SJSA1 (cell line): ENCODE measurements at places on chromosomes 2 and 18. TPM values are rescaled to one million over a fixed set of nuclear protein-coding genes. Genes with fewer than 3 reads are reported as not detected.
A peak's percentile ranks its signal among the peaks of the same experiment; 100 is the strongest.

- peaks cover 6% of the 10 kb centered on the region for H3K4me1 ChIP-seq
- no peaks in the 10 kb centered on the region for H3K27me3 ChIP-seq
- no peak overlapping the region for H3K4me3 ChIP-seq
- H3K27ac ChIP-seq = no peak overlapping the region
- DNase-seq = no peak
Measured at GRCh38 chr2:69815717-69816116, 13.7 kb upstream of the GMCL1 start.

DNA sequence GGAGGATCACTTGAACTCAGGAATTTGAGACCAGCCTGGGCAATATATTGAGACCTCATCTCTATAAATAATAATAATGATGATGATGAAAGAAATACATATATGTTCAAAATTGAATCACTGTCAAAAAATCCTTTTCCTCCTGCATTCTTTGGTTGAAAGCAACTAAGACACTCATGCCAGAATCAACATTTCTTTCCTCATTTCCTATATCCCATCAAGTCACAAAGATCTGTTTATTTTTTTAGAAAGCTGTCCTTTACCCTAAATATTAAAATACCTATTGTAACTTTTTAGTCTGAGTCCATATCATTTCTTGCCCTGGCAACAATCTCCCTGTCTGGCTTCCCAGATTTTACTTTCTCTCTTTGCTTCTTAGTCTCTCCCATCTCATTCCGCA is 31.8 kb upstream of the PPP4R3B start:
- H3K4me1 ChIP-seq = no peaks in the 10 kb centered on the region
- peaks cover 59% of the 10 kb centered on the region for H3K36me3 ChIP-seq
- H3K27me3 ChIP-seq = no peaks in the 10 kb centered on the region
- H3K4me3 ChIP-seq = no peak overlapping the region
- no peak overlapping the region for H3K27ac ChIP-seq

GRCh38 chr2:190270298-190270697 is 49.3 kb downstream of the HIBCH start:
- H3K27ac ChIP-seq = no peak overlapping the region
- H3K4me3 ChIP-seq = no peak overlapping the region
- H3K27me3 ChIP-seq = no peaks in the 10 kb centered on the region
- DNase-seq = no peak

- no peak for DNase-seq
- no peaks in the 10 kb centered on the region for H3K36me3 ChIP-seq
- no peak overlapping the region for H3K4me3 ChIP-seq
- no peaks in the 10 kb centered on the region for H3K27me3 ChIP-seq
- H3K4me1 ChIP-seq = no peaks in the 10 kb centered on the region
Measured at GRCh38 chr2:170248574-170249393, 70.8 kb downstream of the MYO3B start.

DNA sequence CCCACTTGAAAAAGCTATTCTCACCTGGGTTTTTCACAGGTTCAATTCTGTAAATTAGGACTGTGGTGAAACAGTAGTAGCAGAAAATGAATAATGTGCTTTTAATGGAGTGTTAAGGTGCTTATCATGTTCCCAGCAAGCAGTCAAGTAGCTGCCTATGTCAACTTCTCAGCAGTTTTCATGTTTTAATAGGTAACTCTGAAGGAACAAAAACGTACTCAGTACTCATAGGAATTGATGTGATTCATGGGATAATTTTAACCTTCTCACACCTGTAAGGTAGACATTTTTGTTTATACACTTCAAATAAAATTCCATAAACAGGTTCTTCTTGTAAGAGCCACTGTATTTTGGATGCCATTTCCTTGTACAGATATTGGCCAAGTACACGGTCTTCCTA is 801.6 kb downstream of the MBD2 start:
- no peak for DNase-seq
- no peaks in the 10 kb centered on the region for H3K27me3 ChIP-seq
- H3K4me1 ChIP-seq = no peaks in the 10 kb centered on the region
- H3K4me3 ChIP-seq = no peak overlapping the region
- no peak overlapping the region for H3K27ac ChIP-seq

DNA sequence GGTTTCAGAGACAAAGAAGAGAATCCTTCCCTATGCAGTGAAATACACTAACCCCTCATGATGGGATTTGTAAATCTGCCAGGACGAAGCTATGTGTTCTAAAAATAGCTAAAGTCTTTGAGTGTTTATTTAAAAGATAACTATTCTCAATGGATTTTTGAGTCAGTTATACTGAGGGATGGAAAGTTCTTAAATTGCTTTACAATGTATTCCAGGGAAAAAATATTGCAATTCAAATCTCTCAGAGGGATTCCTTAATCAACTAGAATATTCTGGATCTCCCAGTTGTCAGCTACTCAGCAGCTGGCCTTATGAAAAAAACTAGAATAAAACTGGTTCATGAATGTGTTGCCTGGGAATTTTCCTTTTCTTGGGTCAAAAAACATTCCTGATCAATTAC is 312.4 kb downstream of the PLCL1 start:
- no peak overlapping the region for H3K4me3 ChIP-seq
- no peak for DNase-seq
- no peaks in the 10 kb centered on the region for H3K27me3 ChIP-seq
- H3K27ac ChIP-seq = no peak overlapping the region

DNA sequence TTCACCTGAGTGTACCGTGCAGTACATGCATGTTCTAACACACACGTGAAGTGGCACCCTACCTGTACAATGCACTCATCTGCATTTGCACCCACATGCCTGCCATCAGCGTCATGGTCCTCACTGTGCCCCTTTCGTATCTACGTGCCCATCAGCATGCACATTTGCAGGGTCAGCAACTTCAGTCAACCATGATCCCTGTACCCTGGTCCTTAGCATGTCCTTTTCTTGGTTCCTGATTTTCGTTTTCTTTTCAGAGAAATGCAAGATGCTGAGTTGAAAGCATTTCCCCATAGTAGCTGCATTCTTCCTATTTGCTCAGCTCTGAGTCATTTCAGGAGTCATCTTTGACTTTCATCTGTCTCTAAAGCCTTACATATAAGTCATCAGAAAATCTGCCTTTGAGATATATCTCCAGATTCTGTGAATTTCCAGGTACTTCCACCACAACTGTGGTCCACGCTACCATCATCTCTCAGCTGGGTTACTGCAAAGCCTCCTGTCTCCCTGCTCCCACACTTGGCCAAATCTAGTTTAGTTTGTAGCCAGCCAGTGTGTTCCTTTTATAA is 14.7 kb upstream of the PUM2 start:
- H3K4me3 ChIP-seq = no peak overlapping the region
- no peak overlapping the region for H3K27ac ChIP-seq

GRCh38 chr2:31263636-31264190 is 29.8 kb downstream of the EHD3 start:
- peaks cover 9% of the 10 kb centered on the region; the same call in 1 of the 2 replicates for H3K36me3 ChIP-seq
- no peak for DNase-seq
- H3K27ac ChIP-seq = no peak overlapping the region
- 0 out of 2 replicates have a peak, but pooled peaks cover 8% of the 10 kb centered on the region for H3K4me1 ChIP-seq
- no peaks in the 10 kb centered on the region for H3K27me3 ChIP-seq

DNA sequence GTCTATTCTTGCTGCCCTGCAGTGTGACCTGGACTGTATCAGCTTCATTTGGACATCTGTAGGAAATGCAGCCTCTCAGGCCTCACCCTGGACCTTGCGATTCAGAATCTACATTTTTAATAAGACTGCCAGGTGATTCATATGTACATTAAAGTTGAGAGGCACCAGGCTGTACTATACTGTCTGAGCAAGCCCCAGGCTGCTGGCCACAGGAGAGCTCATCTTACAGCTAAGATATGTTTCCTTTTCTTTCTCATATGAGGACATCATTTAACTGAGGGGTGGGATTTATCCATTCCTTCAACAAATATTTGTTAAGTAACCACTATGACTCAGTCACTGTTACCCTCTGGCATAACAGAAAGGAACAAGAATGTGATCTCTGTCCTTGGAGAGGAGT is 78.2 kb upstream of the GCFC2 start:
- no peak overlapping the region for H3K27ac ChIP-seq
- H3K4me3 ChIP-seq = no peak overlapping the region
- 0 out of 2 replicates have a peak, but pooled peaks cover 4% of the 10 kb centered on the region for H3K27me3 ChIP-seq
- no peaks in the 10 kb centered on the region for H3K4me1 ChIP-seq
- no peaks in the 10 kb centered on the region for H3K36me3 ChIP-seq

DNA sequence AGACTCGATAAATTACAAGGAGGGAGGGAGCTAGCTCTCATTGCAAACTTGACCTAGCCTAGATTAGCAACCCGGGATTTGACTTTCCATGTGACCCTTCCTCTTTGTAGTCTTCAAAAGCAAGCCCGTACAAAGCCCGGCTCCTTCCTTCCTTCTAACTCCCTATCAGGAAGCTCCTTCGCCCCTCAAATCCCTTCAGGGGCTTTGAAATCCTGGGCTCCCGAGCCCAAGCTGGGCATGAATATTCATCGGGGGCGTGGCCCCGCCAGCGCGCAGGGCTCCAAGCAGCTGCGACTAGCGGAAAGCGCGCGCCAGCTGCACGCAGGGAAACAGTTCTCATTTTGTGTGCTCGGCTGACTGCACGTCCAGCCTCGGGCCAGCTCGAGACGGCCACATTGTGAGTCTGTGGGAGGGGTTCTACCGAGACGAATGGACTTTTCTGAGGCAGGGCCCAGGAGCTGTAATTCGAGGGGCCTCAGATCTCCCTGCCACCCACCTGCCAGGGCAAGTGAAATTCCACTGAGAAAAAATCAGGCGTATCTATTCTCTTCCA is 84.0 kb upstream of the PELI1 start:
- no peaks in the 10 kb centered on the region for H3K36me3 ChIP-seq
- peak overlapping the region; percentile 26 for H3K4me3 ChIP-seq
- H3K27ac ChIP-seq = no peak overlapping the region
- H3K4me1 ChIP-seq = peaks cover 10% of the 10 kb centered on the region

GRCh38 chr2:77778917-77779316 is 256.7 kb upstream of the LRRTM4 start:
- no peak overlapping the region for H3K4me3 ChIP-seq
- no peak for DNase-seq
- H3K36me3 ChIP-seq = no peaks in the 10 kb centered on the region
- H3K27me3 ChIP-seq = no peaks in the 10 kb centered on the region
- H3K27ac ChIP-seq = no peak overlapping the region
- no peaks in the 10 kb centered on the region for H3K4me1 ChIP-seq

DNA sequence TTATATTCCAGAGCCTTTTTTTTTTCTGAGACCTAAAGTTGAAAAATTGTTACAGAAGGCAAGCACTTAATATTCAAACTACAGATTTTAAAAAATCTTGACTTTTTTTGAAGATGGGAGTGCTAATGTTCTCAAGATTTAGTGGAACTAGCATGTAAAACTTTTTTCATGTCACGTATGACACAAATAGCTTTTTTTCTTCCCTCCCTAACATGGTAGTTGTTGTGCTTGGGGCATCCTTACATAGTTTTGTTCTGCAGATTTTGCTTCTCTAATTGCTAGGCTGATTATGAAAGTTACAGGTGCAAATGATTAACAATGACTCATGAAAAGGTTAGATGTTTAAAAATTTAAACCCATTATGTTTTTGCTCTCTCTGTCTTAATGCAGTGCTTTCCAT is 3.0 kb downstream of the EML6 start:
- H3K4me1 ChIP-seq = peaks cover 32% of the 10 kb centered on the region
- no peaks in the 10 kb centered on the region for H3K36me3 ChIP-seq
- no peak overlapping the region for H3K4me3 ChIP-seq
- no peak for DNase-seq
- H3K27me3 ChIP-seq = peaks cover 28% of the 10 kb centered on the region

GRCh38 chr2:236768393-236769140 is 198.9 kb downstream of the ACKR3 start:
- no peaks in the 10 kb centered on the region for H3K27me3 ChIP-seq
- DNase-seq = peak; percentile 89

DNA sequence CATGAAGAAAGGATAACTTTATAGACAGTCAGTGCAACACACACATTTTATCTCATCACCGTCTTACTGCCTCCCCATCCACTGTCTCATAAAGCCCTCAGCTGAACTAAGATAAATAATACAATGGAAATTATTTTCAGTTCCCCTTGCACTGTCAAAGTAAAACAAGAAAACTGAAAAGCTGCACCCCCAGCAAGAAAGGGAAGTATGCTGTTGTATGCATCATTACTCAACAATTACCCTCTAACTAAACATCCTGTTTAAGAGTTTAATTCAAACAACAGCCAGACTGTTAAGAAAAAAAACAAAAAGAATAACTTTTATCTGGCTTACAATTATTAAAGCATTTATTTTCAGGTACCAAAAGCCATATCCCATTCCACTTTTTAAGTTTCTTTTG is 25.0 kb downstream of the MPPE1 start:
- H3K27me3 ChIP-seq = no peaks in the 10 kb centered on the region
- no peak overlapping the region for H3K4me3 ChIP-seq
- H3K4me1 ChIP-seq = peaks cover 13% of the 10 kb centered on the region
- no peak overlapping the region for H3K27ac ChIP-seq
- peaks cover 21% of the 10 kb centered on the region for H3K36me3 ChIP-seq

DNA sequence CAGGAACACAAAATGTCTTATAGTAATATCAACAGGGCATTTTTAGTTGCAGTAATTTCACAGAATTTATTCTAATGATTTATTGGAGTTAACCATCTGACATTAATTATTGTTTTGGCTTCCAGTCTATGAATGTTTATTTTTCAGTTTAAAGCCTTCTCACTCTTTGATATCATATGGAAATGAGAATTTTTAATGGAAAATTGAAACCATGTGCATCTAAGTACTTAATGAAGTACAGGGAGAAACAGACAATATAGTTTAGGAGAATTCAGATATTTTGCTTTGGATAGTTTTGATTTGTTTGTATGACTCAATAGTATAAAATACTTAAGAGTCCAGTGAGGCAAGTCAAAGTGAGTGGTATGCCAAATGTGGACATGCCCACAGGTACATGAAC is 126.1 kb downstream of the OLA1 start:
- no peak for DNase-seq
- no peak overlapping the region for H3K27ac ChIP-seq
- no peaks in the 10 kb centered on the region for H3K27me3 ChIP-seq
- H3K4me3 ChIP-seq = no peak overlapping the region
- H3K36me3 ChIP-seq = no peaks in the 10 kb centered on the region
- peaks cover 20% of the 10 kb centered on the region for H3K4me1 ChIP-seq

DNA sequence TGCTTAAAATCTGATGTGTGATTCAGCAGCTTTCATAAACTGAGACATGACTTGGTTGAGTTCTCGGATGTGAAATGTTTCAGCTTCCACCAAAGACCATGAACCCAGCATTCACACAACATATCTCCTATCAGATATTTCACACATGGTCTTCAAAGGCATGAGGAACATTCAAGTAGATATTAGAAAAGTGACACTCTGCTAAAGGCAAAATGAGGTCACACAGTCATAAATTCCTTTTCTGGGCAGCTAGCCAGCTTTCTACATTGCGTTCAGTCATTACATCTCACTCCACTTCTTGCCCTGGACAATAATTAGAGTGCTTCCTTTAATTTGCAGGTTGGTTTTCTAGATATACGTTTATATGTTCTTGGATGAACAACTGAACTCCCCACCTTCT is 96.7 kb downstream of the GAREM1 start:
- no peaks in the 10 kb centered on the region for H3K36me3 ChIP-seq
- H3K4me3 ChIP-seq = no peak overlapping the region
- H3K4me1 ChIP-seq = peaks cover 26% of the 10 kb centered on the region
- H3K27ac ChIP-seq = no peak overlapping the region
- DNase-seq = no peak
- no peaks in the 10 kb centered on the region for H3K27me3 ChIP-seq

C2orf81 gene
- total RNA-seq = 0.34 and 1.3 TPM in 2 replicates

ALPI gene
- total RNA-seq = not detected in 2 replicates

ZSWIM2 gene
- total RNA-seq = not detected in 2 replicates

REG3A gene
- not detected in 2 replicates for total RNA-seq

TCF4 gene
- 33.6 and 55.8 TPM in 2 replicates for total RNA-seq

CCL20 gene
- total RNA-seq = not detected in 2 replicates

MC4R gene
- not detected in 2 replicates for total RNA-seq

GALM gene
- 5.3 and 8.2 TPM in 2 replicates for total RNA-seq

LRRTM4 gene
- total RNA-seq = not detected in 2 replicates
